Left ventricle myocardium inferior (tissue), 1 donor: ENCODE measurements at places on chromosomes 6 and 20. TPM values are rescaled to one million over a fixed set of nuclear protein-coding genes. Genes with fewer than 3 reads are reported as not detected.

The TCF15 gene
- total RNA-seq = 11.1 TPM

The CAP2 gene
- total RNA-seq = 149 TPM

GRCh38 chr6:48813836-48814235 lies 649.2 kb downstream of the MMUT start:
- no peak for DNase-seq

- no peak for DNase-seq
These were observed 60.8 kb upstream of the DDR1 start for GRCh38 chr6:30823534-30823865.

DNA sequence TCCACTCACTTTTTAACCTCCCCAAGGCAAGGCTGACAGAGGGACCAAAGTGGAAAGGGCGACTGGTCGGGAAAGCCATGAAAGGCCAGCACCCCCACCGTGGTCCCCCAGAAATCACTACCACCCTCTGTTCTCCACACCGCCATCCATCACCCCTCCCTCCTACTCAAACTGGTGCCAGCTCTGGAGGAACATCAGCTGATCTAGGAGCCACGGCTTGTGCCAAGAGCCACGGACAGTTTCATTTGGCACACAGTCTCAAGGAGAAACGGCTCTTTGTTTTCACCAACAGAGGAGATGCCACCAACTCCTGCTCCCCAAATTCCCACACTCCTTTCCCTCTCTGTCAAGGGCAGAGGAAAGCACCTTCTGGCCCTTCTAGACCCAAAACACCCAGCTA lies 26.0 kb downstream of the TBC1D7 start:
- DNase-seq = no peak

The TMEM200A gene
- not detected for total RNA-seq

DNA sequence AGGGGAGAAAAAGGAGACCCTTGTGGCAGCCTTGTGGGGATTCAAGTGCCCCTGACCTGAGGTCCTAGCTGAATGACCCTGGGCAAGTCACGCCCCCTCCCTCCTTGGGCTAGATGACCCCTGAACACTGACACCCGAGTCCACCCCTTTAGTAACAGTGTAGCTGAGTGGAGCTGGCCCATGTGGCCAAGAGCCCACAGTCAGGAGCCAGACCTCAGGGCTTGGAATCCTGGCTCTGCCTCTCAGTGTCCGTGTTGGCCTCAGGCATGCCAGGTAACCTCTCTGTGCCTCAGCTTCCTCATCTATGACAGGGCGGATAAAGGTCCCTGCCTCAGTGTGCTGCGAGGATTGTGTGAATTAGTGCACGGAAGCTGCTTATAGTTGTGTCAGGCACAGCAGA lies 14.3 kb downstream of the IP6K3 start:
- DNase-seq = no peak

The PPP1R3G gene
- total RNA-seq = 11.1 TPM

DNA sequence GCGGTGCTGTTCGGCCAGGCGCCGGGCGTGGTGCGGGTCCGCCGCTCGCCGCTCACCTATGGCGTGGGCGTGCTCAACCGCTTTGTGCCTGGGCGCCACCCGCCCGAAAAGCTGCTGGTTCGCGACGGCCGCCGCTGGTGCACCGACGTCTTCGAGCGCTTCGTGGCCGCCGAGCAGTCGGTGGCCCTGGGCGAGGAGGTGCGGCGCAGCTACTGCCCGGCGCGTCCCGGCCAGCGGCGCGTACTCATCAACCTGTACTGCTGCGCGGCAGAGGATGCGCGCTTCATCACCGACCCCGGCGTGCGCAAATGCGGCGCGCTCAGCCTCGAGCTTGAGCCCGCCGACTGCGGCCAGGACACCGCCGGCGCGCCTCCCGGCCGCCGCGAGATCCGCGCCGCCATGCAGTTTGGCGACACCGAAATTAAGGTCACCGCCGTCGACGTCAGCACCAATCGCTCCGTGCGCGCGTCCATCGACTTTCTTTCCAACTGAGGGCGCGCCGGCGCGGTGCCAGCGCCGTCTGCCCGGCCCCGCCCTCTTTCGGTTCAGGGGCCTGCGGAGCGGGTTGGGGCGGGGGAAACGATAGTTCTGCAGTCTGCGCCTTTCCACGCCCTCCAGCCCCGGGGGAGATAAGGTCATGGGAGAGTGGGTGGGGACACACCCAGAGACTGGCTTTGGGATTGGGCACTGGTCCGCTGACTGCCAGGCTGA lies 15.7 kb downstream of the ADISSP start:
- DNase-seq = peak; percentile 70

DNA sequence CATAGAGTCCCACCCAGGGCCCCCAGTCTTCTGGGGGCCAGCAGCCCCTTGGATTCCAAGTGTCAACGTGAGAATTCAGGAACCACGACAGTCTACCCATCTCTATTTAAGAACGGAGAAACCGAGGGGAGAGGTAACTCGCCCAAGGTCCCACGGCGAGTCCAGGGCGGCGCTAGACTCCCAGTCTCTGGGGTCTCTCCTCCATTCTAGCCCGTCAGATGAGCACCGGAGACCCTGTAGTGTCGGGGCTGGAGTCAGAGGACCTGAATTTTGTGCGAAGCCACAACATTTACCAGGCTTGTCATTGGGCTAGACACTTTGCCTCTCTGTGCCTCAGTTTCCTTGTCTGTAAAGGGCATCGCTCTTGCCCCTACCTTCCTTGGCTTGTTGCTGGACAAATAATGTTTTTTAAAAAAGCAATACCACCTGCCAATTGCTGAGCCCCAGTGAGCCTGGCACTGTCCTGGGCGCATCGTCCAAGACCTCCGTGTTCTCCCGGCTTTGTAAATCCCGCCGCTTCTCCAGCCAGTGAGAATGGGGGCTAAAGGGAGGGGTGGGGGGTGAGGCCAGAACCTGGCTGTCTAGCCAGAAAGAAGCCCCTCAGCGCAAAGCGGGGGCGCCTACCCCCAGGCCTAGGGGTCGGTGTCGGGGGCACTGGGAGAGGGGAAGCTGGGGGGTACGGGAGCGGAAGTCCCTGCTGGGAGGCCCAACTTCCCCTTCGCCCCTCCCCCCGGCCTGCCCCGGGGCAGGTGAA lies 91.7 kb downstream of the NCR2 start:
- DNase-seq = no peak

The WASF1 gene
- 0.80 TPM for total RNA-seq

DNA sequence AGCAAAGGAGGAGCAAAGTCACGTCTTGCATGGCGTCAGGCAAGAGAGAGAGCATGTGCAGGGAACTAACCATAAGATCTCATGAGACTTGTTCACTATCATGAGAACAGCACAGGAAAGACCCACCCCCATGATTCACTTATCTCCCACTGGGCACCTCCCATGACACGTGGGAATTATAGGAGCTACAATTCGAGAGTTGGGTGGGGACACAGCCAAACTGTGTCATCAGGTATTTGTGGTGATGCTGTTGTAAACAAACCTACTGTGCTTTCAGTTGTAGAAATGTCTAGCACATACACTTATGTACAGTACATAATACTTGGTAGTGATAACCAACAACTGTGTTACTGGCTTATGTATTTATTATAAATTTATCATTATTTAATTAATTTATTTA lies 128.3 kb downstream of the UTRN start:
- no peak for DNase-seq

GRCh38 chr20:41509316-41510200 lies 108.6 kb downstream of the CHD6 start:
- DNase-seq = peak; percentile 52

GRCh38 chr6:30768634-30769087 lies 24.3 kb upstream of the IER3 start:
- no peak for DNase-seq

DNA sequence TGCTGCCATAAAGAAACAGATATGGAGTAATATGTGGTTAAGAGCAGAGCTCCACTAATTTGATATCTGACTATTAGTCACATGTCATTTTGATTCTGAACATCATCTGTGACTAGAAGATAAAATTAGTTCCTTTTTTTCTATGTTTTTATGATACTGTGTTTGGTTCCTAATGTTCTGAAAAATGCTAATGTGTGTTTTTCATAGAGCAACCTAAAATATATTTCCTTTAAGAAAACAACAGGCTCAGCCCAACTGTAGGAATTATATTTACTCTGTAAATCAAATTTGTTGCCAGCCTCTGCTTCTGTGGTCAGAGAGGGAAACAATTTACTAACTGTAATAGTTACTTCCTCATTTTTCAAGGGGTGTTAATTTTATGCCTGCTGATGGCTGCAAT lies 33.3 kb upstream of the TXLNB start:
- no peak for DNase-seq

The DACT2 gene
- 2.3 TPM for total RNA-seq
